ENCODE measurements at places on chromosomes 5 and 9. TPM values are rescaled to one million over a fixed set of nuclear protein-coding genes. Genes with fewer than 3 reads are reported as not detected.

- H3K36me3 ChIP-seq: no peaks in the 10 kb centered on the region
- DNase-seq: no peak
- no peak overlapping the region for H3K4me3 ChIP-seq
- no peaks in the 10 kb centered on the region for H3K27me3 ChIP-seq
These were observed 4.8 kb downstream of the FOXI1 start for GRCh38 chr5:170110403-170111087.

GRCh38 chr5:153147891-153148623 is 342.4 kb upstream of the GRIA1 start:
- no peak overlapping the region for H3K27ac ChIP-seq
- H3K36me3 ChIP-seq: no peaks in the 10 kb centered on the region
- H3K4me1 ChIP-seq: no peaks in the 10 kb centered on the region
- no peak overlapping the region for H3K4me3 ChIP-seq

- no peak overlapping the region for H3K27ac ChIP-seq
- DNase-seq: peak; percentile 43
- no peak overlapping the region for H3K4me3 ChIP-seq
These were observed 33.6 kb downstream of the SNX30 start for GRCh38 chr9:112784020-112784785.

GRCh38 chr5:179451114-179451827 is 99.1 kb upstream of the RUFY1 start:
- DNase-seq: no peak
- no peaks in the 10 kb centered on the region for H3K36me3 ChIP-seq
- no peaks in the 10 kb centered on the region for H3K4me1 ChIP-seq
- no peak overlapping the region for H3K27ac ChIP-seq

DNA sequence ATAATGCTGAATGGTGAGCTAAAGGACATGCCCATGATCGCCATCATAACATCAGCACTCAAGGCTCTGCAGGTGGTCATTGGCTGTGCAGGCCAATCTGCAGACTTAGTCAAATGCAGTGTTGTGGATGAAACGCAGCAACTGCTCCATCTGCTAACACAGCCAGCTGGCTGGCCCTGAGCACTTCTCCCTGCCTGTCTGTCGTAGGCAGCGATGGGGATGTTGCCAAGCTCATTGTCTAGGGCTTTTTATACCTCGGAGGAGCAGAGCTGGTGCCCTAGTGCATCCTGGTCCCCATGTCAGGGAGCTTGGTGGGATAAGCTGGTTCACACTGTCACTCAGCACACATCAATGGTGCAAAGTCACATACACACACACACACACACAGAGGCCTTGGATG is 189.4 kb downstream of the TENT4A start:
- no peak overlapping the region for H3K27ac ChIP-seq
- H3K4me3 ChIP-seq: no peak overlapping the region
- H3K4me1 ChIP-seq: no peaks in the 10 kb centered on the region
- no peak for DNase-seq
- H3K27me3 ChIP-seq: no peaks in the 10 kb centered on the region
- no peaks in the 10 kb centered on the region for H3K36me3 ChIP-seq

DNA sequence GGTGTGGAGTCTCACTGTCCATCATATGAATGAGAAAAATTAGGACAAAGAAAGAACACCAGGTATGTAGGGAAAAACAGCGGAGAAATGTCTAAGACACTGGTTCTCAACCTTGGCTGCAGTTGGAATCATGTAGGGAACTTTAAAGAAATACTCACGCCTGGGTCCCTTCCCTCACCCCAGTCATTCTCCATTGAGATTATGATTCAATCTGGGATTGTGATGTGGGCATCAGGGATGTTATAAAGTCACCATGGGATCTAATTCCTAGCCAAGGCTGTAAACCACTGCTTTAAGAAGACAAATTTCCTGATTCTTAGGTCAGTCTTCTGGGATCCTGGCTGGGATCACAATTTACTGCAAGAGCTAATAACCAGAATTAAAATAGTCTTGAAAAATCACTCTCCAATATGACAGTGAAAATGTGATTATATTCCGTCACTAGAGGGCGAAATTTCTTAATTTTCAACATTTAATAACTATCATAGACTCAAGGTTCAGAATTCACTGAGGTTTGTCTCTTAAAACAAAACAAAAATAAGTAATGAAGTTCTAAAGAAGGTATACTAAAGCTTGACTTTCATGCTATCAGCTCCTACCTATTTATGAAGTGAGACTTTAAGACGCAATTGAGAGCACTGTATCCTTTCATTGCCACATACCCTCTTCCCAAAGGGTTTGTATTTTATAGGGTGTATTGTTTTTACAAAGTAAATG is 60.5 kb downstream of the GLDC start:
- DNase-seq: peak; percentile 60
- no peak overlapping the region for H3K27ac ChIP-seq
- H3K4me3 ChIP-seq: no peak overlapping the region
- no peaks in the 10 kb centered on the region for H3K36me3 ChIP-seq
- peaks cover 2% of the 10 kb centered on the region for H3K4me1 ChIP-seq

DNA sequence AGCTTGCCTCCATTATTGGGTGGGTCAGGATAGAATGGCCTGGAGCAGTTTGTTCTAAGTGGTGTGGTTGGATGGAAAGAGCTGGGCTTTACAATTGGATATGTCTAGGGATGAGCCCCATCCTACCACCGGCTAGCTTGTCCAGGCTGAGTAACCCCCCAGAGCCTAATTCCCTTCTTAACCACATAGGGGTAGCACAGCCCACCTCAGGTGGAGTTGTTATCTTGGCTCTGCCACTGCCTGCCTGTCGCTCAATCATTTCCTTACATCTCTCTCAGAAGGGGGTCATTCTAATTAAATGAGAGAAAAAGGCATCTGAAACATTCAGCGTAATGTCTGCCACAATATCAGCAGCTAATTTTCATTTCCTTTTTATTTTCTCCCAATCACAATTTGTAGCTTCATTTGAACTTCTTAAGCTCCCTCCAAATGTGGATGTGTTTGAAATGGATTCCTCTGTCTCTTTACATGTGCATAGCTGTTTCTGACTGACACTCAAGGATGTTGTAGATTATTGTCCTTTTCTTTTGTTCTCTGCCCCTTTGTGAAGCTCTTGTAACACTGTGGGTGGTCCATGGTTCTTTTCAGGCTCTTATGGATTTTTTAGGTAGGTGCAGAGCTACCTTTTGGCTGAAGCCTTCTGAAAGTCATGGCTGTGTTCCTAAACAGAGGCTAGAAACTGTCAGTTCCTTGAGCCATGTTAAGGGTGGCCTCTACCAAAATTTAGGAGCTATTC is 383.1 kb upstream of the KLF4 start:
- H3K36me3 ChIP-seq: no peaks in the 10 kb centered on the region
- H3K4me1 ChIP-seq: peaks cover 3% of the 10 kb centered on the region
- no peaks in the 10 kb centered on the region for H3K27me3 ChIP-seq

DNA sequence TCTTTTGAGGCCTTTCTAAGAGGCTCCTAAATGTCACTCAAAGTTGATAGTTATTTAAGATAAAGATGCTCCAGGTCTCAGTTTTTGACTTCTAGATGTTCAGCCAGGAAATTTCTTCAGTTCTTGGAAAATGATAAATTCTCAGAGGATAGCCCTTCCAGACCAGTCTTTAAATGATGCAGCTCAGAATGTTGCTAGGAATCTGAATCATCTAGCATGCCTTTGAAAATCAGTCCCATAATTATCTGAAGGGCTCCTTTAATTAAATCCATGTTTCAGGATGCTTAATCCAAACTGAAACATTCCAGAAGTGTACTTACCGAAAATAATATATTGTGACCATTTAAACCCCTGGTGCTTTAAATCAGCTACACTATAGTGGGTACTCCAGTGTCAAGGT is 107.5 kb upstream of the FBN2 start:
- no peak for DNase-seq
- no peak overlapping the region for H3K27ac ChIP-seq
- H3K36me3 ChIP-seq: no peaks in the 10 kb centered on the region
- no peaks in the 10 kb centered on the region for H3K27me3 ChIP-seq
- no peaks in the 10 kb centered on the region for H3K4me1 ChIP-seq
- no peak overlapping the region for H3K4me3 ChIP-seq

GRCh38 chr9:3980771-3981170 is 319.1 kb downstream of the GLIS3 start:
- peaks cover 15% of the 10 kb centered on the region for H3K4me1 ChIP-seq
- H3K36me3 ChIP-seq: no peaks in the 10 kb centered on the region
- H3K27ac ChIP-seq: peak overlapping the region; percentile 2
- H3K27me3 ChIP-seq: no peaks in the 10 kb centered on the region
- peak; percentile 59 for DNase-seq
- no peak overlapping the region for H3K4me3 ChIP-seq

Gene SLCO4C1
- total RNA-seq: under 0.01 TPM

Gene F12
- 3.4 TPM for total RNA-seq

Gene PAEP
- total RNA-seq: not detected

All from cardiac muscle cell (in vitro differentiated cells and primary cell).